HEK293T (cell line): ENCODE measurements at places on chromosomes 12 and 14.

GRCh38 chr14:100108840-100109593, 43.8 kb downstream of the EVL start:
- no peak for DNase-seq

DNA sequence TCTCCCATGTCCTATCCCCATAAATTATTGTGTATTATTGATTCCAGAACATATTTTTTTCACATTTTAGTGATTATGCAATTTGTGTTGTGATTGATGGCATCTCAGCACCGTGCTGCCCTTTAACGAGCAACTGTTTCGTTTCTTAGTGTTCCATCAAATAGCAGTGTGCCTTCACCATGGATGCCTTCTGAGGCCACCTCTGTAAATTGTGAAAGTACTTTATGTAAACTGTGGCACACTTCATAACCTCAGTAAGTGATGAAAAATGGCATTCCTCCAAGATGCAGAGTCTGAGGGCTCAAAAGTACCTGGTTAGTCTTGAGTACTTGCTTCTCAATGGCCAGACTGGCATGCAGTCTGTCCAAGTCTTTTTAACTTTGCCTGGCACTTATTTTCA, 8.2 kb downstream of the CHST11 start:
- DNase-seq = no peak

GRCh38 chr12:94262228-94263010, 114.0 kb downstream of the PLXNC1 start:
- no peak for DNase-seq

DNA sequence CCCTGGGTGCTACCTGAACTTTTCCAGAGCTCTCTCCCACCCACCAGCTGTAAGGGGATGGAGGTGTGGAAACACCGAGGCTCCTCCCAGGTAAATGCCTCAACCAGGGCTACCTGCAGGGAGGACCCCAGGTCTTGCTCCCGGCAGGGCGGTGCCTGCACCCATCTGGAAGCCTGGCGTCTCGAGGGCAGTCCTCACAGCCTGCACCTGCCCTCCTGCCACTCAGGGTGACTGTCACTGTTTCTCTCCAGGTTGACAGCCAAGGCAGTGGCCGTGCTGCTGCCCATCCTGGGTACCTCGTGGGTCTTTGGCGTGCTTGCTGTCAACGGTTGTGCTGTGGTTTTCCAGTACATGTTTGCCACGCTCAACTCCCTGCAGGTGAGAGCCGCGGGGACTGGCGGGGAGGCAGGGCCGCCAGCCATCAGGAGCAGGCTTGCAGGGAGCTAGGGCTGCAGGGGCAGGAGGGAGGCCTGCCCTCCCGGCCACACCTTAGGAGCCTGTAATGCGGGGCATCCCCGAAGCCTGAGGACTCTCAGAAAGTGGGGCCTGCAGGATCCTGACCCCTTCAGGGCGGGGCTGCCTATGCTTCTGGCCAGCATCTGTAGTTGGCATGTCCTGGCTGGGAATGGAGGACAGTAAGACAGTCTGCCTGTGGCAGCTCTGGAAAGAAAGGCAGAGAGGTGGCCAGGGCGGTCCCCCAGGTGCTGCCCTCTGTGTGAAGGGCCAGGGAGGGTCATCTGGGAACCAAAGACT, 182.3 kb downstream of the ADGRD1 start:
- no peak for DNase-seq

GRCh38 chr14:101047326-101047725, 143.8 kb upstream of the RTL1 start:
- no peak for DNase-seq

GRCh38 chr12:110115675-110116074, 8.5 kb upstream of the IFT81 start:
- DNase-seq = no peak

DNA sequence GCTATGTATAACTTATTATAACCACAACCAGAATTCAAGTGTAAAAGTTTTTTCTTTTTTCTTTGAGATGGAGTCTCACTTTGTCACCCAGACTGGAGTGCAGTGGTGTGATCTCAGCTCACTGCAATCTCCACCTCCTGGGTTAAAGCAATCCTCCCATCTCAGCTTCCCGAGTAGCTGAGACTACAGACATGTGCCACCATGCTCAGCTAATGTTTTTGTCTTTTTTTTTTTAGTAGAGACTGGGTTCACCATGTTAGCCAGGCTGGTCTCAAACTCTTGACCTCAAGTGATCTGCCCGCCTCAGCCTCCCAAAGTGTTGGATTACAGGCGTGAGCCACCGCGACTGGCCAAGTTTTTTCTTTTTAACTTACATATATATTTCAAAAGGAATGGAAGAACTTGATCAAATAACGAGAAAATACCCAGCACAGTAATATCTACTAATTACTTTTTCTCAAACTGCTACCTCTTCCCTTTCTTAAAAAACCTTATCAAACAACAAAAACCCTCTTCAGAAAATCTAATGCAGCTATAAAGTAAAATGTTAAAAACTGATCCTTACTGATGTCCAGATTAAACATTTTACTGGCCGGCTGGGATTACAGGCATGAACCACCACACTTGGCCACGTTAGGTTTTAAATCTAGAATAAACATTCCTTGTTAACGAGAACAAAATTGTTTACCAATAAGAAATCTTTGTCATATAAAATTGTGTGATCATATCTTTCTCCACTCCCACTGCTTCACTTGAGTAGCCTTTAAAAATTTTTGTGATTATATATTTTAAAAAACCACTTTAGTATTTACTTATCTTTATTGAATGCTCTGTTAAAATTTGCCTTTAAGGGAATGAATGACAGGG, 41.3 kb upstream of the WDR89 start:
- DNase-seq = no peak

DNA sequence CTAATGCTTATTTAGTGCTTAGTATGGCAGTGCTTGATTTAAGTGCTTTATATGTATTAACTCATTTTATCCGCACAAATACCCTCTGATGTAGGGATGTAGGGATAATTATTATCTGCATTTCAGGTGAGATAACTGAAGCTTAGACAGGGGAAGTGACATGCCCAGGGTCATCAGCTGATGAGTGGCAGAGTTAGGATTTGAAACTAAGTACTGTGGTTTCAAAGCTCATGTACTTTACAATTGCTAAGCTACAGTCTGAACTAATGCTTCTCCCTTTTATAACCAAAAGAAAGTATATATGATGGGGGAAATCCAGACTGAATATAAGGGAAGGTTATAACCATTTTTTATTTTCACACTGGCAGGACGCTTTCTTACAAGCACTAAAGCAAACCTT, 229.6 kb upstream of the NAV3 start:
- DNase-seq = no peak

DNA sequence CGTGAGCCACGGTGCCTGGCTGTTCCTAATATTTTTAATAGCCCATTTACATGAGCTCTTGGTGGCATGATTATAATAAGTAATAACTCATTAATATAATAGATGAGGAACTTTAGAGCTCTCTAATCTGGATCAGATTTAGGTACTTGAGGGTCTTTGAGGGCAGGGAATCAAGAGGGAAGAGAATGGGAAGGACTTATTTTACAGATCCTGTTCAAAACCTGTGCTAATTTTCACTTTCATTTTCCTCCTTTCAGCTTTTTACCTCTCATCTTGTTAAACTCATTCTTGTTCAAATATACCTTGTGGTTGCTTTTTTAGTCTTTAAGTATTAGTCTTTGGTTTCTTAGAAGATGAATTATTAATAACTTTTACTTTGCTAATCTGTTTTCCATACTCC, 5.6 kb downstream of the NECAP1 start:
- DNase-seq = no peak

DNA sequence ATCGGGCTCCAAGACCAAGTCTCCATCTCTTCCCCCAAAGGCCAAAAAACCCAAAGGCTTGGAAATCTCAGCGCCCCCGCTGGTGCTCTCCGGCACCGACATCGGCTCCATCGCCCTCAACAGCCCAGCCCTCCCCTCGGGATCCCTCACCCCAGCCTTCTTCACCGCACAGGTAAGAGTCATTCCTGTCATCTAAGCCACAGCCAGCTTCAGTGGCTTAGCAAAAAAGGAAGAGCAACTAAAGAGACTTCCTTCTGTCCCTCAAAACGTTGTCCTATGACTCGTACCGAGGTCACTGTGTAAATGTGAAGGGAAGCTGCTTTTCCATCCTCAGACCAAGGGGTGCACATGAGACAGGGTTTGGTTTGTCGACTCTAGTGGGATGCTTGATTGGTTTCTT, 53.4 kb downstream of the ELK3 start:
- no peak for DNase-seq

DNA sequence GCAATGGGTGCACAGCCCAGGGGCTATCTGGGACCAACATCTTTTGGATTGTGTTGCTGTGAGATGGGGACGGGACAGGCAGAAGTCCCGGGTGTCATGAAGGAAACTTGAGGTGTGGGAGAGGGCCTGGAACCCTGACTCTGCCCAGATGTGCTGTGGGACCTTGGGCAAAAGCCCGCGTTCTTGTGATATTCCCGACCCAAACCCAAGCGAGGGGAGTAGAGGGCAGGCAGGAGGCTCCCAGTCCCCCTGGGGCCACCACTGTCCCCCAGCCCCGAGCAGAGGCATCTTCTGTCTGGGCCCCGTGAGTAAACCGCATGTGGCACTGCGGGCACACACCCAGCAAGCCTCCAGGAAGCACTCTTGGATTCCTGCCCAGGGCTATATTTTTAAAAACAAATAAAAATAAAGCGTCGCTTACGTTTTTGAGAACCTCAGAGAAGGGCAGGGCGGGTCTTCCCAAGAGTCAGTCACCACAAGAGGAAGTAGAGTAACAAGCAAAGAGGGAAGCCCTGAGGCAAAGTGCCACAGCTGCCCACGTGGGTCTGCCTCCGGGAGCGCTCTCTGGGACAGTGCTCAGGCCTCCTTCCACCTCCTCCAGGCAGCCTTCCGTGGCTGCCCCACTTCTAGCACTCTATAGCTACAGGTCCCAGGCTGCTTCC, 39.5 kb downstream of the BEGAIN start:
- DNase-seq = no peak

GRCh38 chr12:5505116-5505515, 73.2 kb downstream of the NTF3 start:
- DNase-seq = no peak
